8988T (cell line): ENCODE measurements at places on chromosomes 16 and 17.

DNA sequence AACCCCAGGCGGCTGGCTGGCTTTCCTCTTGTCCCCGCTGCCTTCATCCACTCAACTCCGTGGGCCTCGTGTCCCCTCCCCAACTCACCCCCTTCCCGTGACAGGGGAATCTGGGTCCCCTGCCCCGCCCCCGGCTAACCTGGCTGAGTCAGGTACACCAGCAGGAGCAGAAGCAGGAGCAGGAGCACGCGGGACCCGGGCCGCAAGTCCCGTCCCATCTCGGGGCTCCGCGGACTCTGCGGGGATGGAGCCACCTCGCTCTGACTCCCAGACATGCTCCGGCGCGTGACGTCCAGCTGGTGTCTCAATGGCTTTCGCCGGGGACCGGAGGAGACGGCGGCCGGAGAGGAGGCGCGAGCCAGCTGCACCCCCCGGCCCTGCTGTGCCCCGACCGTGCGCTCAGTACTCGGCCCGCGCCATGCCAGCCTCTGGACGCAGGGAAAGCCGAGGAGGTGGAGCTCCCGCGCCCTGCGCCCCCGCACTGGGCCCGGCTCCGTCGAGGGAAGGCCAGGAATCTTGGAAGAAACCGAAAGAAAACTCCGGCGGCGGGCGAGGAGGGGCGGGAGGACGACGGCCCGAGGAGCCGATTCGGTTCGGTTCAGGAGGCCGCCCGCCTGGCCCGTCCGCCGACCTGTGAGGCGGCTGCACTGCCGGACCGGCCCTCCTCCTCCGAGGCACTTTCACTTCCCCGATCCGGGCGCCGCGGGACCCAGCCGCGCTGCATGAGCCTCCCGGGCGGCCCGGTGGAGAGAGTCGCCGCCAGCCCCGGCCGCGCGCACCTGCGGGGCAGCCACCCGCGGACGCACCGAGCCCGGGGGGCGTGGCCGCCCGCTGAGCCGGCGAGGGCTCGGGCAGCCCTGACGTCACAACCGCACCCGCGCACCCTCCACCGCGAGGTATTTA, at the start of the genes CXCL16 and ZMYND15:
CXCL16 (minus strand) TSS at position 807 of the 903 bp plus-strand sequence; CDS start at position 218, 589 bp downstream.
ZMYND15 (plus strand) TSS at position 712 of the 903 bp plus-strand sequence. CDS start 716 bp downstream, outside the sequence.
- DNase-seq, result peak; percentile 64

- DNase-seq, result no peak
Measured at GRCh38 chr17:6496640-6497441, 52.6 kb downstream of the PIMREG start.

GRCh38 chr17:29178750-29179231, 1.4 kb downstream of the MYO18A start:
- no peak for DNase-seq

GRCh38 chr17:64009571-64010402, 10.6 kb downstream of the ICAM2 start:
- DNase-seq, result no peak

DNA sequence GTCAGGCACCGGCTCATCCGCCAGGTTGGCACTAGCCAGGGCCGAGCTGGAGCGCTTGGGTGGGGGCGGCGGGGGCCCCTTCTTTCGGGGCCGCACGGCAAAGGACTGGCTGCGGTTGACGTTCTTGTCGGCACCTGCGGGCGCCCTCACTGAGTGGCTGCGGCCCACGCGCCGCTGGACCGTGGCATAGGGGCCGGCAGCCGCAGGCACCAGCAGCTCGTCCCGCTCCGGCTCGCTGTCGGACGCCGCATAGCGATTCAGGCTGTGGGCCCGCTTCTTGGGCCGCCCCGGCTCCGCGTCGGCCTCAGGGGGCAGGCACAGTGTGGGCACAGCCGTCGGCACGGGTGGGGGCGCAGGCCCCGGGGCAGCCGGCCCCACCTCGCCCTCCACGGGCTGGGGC, 15.9 kb downstream of the CASKIN1 start:
- DNase-seq, result no peak

- DNase-seq, result no peak
Measured at GRCh38 chr16:59455497-59455896, 721.4 kb upstream of the GOT2 start.

- no peak for DNase-seq
Measured at GRCh38 chr16:50208460-50208931, 55.4 kb downstream of the TENT4B start.

DNA sequence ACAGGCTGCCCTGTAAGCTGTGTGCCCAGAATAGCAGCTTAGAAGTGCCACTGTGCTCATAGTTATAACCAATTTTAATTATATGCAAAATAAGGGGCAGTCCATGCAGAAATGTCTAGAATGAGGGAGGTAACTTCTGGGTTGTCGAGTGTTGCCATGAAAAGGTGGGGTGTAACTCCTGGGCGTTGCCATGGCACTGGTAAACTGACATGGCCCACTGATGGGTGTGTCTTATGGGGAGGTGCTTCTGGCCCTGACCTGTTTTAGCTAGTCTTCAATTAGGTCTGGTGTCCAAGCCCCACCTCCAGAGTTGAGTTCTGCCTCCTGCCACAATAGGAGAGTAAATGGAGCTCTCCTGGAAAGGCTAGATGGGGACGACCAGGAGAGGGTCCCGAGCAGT, 120.6 kb downstream of the SALL1 start:
- no peak for DNase-seq

DNA sequence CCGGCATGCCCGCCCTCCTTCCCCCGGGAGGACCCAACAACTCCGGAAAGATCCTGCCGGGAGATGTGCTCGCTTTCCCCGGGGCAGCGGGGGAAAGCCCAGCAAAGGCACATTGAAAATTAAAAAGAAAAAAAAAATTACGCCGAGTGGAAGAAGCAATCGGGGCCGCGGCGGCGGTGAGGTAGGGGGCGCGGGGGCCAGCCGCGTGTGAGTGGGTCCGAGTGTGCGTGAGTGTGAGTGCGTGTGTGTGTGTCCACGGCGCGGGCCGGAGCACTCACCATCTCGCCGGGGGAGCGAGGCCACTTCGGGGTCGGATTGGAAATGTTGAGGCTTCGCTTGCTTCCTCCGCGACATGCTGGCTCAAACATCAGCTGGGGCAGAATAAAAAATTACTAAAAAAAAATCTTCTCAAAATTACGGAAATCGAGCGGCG, at the start of gene SALL1:
SALL1 (minus strand) TSS at position 383 of the 433 bp plus-strand sequence; CDS start at position 354, 29 bp downstream.
- no peak for DNase-seq

DNA sequence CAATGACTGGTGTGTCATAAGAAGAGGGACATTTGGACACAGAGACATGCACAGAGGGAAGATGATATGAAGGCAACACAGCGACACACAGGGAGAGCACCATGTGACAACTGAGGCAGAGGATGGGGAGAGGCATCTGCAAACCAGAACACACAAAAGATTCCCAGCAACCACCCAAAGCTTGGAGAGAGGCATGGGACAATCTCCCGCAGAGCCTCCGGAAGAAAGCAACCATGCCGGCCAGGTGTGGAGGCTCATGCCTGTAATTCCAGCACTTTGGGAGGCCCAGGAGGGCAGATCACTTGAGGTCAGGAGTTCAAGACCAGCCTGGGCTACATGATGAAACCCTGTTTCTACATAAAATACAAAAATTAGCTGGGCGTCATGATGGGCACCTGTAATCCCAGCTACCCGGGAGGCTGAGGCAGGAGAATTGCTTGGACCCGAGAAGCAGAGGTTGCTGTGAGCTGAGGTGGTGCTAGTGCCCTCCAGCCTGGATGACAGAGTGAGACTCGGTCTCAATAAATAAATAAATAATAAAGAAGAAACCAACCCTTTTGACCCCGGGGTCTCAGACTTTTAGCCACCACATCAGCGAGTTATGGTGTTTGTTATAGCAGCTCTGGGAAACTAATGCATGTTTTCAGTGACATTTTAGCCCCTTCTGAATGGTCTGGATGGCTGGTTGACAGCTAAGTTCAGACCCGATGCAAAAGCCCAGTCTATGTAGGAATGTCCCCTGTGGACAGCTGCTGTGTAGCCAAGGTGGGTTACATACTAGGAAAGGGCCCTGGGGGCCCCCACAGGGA, 13.8 kb upstream of the PLCG2 start:
- DNase-seq, result no peak

DNA sequence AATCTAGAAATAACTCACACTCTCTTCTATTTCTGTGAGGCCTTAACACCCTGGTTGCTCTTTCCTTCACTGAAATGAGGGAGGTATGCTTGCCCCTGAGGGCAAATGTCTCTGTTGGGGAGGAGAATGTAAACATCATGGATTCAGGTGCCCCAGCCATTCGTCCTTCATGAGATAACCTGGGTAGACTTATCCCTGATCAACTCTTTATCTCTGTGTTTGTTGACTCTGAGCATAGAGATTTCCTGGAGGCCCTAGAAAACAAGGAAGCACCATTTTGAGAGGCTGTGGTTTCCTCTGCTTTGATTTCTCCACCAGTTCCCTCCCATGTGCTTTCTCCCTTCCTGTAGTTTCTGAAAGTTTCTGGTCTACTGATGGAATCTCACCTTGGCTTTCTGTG, 77.3 kb downstream of the PHKB start:
- no peak for DNase-seq

GRCh38 chr16:79247386-79247785, 353.2 kb downstream of the MAF start:
- no peak for DNase-seq

DNA sequence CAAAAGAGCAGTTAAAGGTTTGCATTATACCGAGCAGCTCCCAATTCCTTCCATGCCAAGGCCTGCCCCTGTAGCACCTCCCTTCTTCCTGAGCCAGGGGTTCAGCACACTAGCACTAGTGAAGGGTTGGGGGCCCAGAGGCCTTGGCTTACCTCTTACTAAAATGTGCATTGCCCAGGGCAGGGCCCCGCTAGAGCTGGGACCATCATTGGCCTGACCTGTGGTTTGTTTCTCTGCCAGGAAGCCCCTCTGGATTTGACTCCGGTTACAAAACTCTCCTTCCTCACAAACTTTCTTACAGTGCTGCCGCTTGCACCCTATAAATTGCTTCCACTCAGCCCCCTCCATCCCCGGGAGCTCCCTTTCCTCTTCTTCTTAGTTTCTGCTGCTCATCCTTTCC, 33.8 kb downstream of the MPRIP start:
- DNase-seq, result no peak

- DNase-seq, result no peak
Measured at GRCh38 chr17:21387616-21388015, 11.5 kb downstream of the KCNJ12 start.

- no peak for DNase-seq
Measured at GRCh38 chr16:89155184-89155679, 16.3 kb upstream of the CDH15 start.

GRCh38 chr16:27526180-27526579, 23.5 kb downstream of the GTF3C1 start:
- DNase-seq, result no peak

- peak; percentile 82 for DNase-seq
Measured at GRCh38 chr16:1363501-1364041, 11.8 kb downstream of the GNPTG start.

GRCh38 chr17:39828443-39828842, 35.7 kb downstream of the IKZF3 start:
- no peak for DNase-seq

DNA sequence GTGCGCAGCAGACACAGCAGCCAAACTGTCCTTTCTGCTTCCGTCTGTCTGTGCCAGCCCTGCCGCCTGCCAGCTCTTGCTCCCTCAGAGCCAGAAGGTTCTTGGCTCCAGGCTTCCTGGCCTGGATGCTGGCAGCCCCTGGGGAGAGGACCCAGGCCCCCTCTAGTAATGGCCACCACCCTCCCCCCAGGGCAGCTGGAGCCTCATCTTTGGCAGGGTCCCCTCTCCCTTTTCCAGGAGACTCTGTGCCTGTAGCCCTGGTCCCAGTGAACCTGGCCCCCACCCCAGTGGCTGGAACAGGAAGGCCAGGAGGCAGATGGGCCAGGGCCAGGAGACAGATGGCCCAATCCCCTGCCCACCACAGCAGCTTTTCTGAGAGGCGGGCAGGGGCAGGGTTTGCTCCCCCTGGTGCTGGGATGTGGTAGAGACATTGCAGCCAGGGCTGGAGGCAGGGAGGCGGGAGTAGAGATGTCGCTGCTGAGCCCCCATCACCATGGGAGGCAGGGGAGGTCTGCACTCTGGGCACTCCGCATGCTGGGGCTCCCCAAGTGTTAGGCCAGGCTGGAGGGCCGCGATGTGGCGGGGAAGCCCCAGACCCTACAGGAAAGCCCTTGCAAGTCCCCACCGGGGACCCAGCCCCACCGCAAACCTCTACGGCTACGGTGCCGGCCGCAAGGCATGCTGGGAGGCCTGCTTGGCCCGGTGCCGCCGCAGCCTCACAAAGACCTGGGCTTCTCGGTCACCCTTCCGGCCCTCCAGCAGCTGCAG, 16.7 kb downstream of the UNC13D start:
- DNase-seq, result peak; percentile 89

GRCh38 chr17:72192800-72193192, 72.0 kb downstream of the SOX9 start:
- no peak for DNase-seq

GRCh38 chr16:1982013-1982433, 754 bp upstream of the NOXO1 start:
- DNase-seq, result no peak

- DNase-seq, result no peak
Measured at GRCh38 chr16:89013111-89013510, 36.1 kb upstream of the CBFA2T3 start.

- no peak for DNase-seq
Measured at GRCh38 chr16:88715312-88716190, 9.2 kb downstream of the CTU2 start.

DNA sequence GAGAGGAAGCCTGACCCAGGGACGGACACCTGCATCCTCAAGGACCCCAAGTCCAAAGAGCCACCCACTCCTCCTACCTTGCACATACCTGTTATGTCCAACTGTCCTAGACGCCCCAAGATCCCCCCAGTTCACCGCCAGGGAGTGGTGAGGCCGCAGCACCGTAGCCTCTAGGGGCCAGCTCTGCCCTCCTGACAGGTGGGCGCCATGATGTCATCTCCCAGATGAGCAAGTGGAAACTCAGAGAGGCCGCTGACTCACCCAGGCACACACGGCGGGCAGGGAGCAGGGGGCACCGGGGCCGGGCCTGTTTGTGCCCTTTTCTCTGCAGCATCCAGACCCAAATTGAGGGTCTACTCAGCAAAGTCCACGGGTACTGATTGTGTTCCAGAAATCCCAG, 4.8 kb upstream of the ZNF469 start:
- no peak for DNase-seq

DNA sequence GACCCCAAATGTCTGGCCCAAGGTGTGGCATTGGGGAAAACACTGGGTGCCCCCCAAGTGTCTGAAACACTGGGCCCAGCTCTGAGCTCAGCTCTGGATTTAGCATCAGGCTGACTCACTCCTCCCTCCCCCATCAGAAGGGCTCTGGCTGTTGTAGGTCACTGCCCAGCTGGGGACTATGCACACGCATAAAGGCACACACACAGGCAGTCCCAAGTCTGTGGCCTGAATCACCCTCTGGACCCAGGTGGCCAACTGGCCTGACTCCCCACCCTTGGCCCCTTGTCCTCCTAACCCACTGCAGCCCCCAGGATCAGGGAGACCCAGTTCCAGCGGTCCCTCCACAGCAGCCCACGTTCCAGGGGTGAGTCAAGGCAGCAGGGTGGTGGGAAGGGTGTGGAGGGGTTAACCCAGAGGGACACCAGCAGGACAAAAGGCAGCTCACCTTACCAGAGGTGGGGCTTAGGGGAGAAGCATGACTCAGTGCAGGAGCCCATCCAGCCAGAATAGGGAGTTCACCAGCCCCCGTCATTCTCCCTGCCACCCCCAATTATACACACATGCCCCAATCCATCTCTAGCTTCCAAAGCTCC, 47.0 kb downstream of the MYO18A start:
- DNase-seq, result no peak

- no peak for DNase-seq
Measured at GRCh38 chr17:56269556-56270389, 116.5 kb downstream of the ANKFN1 start.
